Hippocampal formation (tissue), 2 donors: ENCODE measurements at places on chromosomes 2 and 18.

- no peak for DNase-seq
Observed at GRCh38 chr2:157181234-157181633, 76.3 kb upstream of the GALNT5 start.

DNA sequence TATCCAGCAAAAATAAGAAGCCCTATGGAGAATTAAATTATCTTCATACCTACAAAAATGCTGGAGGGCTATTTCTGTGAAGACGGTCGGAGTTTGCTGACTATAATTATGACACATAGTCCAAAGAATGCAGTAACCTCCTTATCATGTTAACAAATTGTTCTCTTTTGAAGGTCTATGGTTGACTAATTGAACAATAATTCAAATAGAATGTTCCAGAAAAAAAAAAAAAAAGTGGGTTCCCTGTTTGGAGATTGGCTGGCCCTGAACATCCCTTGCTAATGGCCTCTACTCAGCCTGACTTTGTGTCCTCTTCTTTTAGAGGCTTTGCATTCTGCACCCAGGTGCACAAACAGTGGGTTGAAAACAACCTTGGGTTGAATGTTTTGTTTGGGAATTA, 82.8 kb upstream of the CCBE1 start:
- no peak for DNase-seq

GRCh38 chr2:31235504-31235902, 1.6 kb downstream of the EHD3 start:
- no peak for DNase-seq

GRCh38 chr2:108446703-108447102, 2.3 kb upstream of the GCC2 start:
- DNase-seq, result no peak

GRCh38 chr2:191166756-191167445, 16.1 kb upstream of the STAT4 start:
- no peak for DNase-seq

GRCh38 chr2:160157861-160158829, 41.9 kb downstream of the ITGB6 start:
- DNase-seq, result no peak

DNA sequence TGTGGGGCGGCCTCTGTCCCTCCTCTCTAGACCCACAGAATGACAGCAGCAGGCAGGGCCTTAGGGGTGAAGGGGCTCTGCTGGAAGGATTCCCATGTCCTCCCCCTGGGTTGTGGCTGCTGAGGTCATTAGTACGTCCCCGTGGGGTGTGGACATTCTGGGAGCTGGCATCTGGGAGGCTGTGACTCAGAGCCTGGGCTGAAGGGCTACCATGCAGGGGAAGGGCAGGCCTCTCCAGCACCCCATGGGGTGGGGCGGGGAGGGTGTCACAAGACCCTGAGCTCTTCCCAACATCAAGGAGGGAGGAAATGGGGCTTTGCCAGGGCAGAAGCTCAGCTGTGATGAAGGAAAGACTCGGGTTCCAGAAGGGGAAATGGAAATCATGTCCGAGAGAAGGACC, 105.8 kb upstream of the SMAD2 start:
- DNase-seq, result no peak

GRCh38 chr18:33873112-33873511, 295.1 kb downstream of the ASXL3 start:
- no peak for DNase-seq

DNA sequence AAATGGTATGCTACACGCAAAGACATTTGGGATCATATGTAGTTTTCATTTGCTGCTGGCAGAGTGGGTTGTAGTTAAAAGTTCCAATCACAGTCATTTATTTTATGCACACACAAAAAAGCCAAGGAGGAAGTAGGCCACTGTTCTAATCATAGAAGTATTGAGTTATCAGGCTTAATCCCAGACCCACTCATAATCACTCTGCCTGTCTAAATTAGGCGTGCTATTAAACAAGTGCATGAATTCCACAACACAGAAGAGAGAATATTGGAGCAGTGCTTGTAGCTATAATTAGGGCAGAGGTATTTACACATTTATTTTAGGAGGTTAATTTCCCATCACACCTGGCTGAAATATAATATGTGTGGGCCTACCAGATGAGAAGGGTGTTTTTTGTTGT, 65.7 kb upstream of the FIGN start:
- DNase-seq, result no peak

- DNase-seq, result no peak
Observed at GRCh38 chr18:45702708-45703265, 21.2 kb upstream of the SLC14A1 start.

DNA sequence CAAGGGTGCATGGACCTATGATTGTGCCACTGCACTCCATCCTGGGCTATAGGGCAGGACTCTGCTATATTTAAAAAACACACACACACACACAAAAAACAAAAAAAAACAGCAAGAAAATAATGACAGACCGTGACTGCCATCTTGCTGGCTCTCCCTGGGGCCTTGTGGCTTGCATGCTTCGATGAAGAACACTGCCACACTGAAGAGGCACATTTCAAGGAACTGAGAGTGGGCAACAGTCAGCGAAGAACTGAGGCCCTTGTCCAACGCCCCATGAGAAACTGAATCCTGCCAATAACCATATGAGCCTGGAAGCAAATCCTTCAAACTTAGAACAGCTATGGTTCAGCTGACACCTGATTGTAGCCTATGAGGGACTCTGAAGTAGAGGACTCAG, 158.1 kb downstream of the CCBE1 start:
- no peak for DNase-seq

DNA sequence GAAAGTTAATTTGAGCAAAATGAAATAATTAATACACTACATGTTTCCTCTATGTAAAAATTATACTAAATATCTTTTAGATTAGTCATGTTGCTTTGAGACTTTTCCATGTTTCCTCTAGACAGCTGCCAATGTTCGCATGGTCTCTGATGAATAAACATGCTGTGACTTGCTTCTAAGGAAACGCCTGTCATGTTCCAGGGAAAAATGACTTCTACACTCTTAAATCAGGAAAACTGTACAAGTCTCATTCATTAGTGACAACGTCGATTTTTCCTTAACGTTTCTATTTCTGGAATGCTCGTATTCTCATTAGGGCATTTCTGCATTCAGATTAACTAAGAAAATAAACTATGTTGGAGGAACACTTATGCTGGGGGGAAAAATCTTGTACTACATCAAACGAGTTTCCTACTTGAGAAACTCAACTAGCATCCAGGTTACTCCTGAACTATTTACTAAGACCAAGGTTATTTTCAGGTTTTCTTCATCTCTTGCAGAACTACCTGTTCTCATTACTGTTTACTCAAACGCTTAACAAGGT, 1.6 kb downstream of the COBLL1 start:
- no peak for DNase-seq

DNA sequence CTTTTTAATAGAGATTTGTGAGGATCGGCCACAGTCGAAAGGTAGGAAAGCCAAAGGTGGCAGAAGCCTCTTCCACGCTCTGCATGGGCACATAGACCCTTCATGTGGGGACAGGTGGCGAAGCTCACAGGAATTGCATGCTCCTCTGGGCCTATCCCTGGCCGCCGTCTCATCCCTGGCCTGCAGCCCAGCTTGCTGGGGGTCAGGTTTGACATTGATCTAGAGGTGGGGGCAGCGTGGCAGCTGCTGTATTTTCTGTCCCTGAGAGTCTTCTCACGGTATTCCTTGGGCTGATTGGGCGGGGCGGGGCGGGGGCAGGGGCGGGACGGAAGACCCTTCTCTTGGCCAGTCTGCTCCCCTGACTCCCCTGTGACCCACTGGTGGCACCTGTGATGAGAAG, 48.9 kb downstream of the STK25 start:
- no peak for DNase-seq

DNA sequence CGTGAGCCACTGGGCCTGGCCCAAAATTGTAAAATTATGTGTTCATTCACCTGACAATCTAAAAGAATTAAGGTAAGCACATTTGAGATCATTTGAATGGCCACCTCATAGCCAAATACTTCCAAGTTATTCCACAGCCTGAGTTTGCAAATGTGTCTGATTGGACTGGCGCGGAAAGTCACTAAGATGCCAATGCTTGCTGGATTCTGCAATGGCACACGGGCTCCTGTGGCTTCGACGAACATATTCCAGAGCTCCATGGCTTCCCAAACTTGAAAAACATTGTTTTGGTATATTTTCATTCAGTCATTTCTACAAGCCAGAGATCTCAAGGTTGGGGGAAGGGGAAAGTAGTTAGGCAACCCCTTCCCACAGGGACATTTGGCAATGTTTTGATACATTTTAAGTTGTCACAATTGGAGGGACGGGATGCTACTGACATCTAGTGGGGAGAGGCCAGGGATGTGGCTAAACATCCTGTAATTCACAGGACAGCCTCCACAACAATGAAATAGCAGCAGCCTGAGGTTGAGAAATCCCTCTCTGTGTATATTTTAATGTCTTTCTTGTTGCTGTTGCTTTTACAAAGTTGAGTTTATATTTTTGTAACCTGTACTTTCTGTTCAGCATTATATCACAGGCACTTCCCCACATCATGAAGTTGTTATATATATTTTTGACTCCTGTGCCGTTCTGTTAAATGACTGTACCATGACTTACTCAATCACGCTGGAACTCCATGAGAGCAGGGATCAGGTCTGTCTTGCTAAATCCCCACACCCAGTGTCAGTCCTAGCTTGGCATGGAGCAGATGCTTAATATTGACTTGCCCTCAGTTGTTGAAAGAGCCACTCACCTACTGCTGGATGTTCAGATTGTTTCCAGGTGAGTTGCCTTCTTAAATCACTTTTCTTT, 56.9 kb downstream of the COL4A4 start:
- peak; percentile 48 for DNase-seq

DNA sequence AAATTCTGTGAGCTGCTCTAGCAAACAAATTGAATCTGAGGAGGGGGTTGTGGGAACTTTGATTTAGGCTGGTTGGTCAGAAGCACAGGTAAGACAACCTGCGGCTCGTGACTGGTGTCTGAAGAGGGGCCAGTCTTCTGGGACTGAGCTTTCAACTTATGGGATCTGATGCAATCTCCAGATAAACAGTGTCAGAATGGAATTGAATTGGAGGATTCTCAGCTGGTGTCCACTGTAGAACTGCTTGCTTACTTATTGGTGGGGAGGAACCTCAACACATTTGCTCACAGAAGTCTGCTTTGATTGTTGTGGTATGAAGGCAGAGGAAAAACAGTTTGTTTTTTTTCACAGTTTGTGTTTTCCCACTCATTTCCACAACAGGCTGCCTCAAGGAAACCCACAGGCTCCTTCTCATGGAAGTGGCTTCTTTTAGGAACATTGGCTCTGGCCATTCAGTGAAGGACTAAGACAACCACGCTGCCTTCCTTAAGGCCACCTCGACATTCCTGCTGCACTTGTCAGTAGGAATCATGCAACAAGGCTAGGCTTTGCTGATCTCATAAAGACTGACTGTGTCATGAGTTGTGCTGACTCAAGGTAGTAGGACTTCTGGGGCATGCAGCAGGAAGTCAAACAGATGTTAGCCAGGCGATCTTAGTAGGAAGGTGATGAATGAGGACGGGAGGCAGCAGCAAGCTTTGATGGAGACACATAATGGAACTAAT, 104.7 kb downstream of the TSN start:
- no peak for DNase-seq

GRCh38 chr18:59961070-59961469, 61.3 kb downstream of the PMAIP1 start:
- DNase-seq, result no peak

DNA sequence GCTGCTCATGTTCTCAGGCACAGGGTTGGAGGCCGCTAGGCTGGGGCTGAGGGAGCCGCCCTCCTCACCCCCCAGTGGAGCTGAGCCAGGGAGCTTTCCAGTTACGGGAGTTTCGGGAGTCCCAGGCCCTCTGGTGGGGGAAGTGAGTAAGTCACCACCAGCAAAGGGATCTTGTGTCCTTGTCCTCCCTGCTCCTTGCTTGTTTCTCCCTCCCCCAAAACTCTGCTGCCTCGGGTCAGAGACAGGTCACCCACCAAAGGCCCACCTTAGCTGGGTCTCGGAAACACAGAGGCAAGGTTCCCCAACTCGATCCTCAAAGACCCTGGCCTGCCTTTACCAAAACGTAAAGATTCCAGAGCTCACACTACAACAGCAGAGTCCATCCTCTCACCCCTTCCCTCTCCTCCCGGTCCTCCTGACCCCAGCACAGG, 60.5 kb upstream of the POMC start:
- DNase-seq, result peak; percentile 54

- no peak for DNase-seq
Observed at GRCh38 chr2:213079756-213080155, 71.7 kb downstream of the IKZF2 start.

DNA sequence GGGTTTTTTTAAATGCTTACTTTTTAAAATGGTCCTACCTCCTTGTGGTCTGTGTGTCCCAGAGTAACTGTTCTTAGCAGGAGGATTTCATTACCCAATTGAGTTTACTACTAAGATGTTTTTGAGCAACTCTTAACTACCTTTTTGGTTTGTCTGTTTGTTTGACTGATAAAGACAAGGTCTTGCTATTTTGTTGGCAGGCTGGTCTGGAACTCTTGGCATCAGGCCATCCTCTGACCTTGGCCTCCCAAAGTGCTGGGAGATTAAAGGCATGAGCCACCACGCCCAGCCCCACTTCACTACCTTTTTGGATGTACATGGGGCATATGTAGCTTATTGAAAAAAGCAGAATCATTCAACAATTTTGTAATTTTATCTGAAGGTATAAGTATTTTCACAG, 14.9 kb downstream of the MRPS9 start:
- no peak for DNase-seq

DNA sequence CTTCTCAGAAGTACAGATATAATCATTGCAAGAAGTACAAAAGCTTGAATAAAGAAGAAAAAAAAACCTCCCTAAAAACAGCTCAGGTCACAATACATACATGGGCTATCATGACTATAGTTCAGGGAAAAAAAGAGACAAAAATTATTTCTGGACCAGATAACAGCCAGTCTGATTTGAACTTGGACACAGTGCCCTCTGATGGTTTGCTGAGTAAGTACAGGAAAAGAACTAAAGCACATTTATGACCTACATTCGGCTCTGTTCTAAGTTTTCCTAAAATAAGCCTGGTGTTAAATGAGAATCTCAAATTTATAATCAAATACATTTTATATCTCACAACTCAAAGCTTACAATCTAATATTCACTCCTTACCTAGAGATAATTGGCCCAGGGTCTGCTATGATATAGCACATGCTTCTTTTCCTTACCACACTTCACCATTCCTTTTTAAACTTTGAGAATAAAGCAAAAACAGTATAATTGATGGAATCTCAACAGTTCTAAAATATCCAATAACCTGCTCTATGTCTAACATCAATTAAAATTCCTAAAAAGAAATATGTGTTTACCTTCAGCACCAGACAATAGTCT, 81.1 kb downstream of the RAPH1 start:
- peak; percentile 83 for DNase-seq
